ENCODE measurements at places on chromosomes 5 and 9.

DNA sequence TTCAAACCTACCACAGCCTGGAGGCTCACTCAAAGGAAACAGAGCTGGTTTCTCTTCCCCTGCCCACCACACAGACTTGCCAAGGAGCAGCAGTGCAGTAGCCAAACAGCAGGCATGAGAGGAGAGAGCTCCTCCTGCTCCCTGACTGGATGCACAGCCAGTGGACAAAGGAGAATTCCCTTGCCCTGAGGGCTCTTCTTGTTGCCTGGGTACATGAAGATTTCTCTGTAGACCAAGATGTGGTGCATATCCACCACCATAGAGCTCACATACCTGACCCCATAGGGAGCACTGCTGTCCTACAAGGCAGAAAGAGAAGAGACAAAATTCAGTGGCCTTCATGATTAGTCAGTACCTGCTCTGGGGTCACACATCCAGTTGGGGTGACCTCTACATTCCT, 56.3 kb upstream of the SPATA31E1 start:
- no peak for DNase-seq

DNA sequence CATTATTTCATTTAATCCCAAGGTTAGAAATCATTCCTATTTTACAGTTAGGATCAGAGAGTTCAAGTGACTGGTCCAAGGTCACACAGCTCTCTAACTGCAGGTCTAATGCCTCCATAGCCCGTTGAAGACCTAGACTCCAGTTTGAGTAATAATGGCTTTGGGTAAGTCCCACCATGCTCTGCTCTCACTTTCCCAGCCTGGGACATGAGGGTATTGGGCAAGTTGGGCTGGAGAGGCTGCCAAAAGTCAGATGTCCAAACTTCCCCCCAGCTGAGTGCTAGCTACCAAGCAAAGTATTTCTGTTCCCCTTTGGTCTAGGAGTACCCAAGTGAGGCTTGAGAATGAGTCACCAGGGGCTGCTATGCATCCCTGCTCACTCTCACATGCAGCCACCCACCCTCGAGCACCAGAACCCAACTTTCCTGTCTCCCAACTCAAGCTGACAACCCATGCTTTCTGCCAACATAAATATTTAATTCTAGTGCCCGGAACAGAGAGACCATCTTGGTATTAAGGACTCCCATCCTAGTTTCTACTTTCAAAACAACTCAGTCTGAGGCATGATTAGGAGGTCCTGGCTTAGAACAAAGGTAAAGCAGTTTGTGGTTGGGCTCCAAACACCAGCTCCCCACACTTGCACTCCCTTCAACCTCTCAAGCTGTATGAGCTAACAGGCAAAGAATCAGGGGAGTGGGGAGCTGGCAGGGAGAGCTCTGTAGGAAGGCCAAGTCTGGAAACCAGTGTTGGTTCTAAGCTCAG, 236.5 kb upstream of the TRIM32 start:
- DNase-seq, result no peak

- no peak for DNase-seq
Observed at GRCh38 chr9:111860443-111860842, 36.2 kb upstream of the UGCG start.

- DNase-seq, result no peak
Observed at GRCh38 chr9:120713257-120714087, 798 bp downstream of the MEGF9 start.

GRCh38 chr5:1054799-1055775, 46.5 kb downstream of the NKD2 start:
- DNase-seq, result no peak

- DNase-seq, result peak; percentile 1
Observed at GRCh38 chr5:73625372-73625943, 538 bp upstream of the ARHGEF28 start.

GRCh38 chr9:134854541-134854981, 26.0 kb upstream of the FCN2 start:
- no peak for DNase-seq

GRCh38 chr9:131731644-131732043, 8.2 kb downstream of the RAPGEF1 start:
- DNase-seq, result no peak

Data from NCI-H526 treated with DMSO at 0.1 percent for 48 hours (cell line).